ENCODE measurements at places on chromosomes 7 and 10. TPM values are rescaled to one million over a fixed set of nuclear protein-coding genes. Genes with fewer than 3 reads are reported as not detected.

CCL24 gene
- not detected for total RNA-seq

TMEM196 gene
- total RNA-seq = not detected

RAB19 gene
- not detected for total RNA-seq

GIMAP2 gene
- total RNA-seq = 87.0 TPM

VWDE gene
- not detected for total RNA-seq

CYP26C1 gene
- 1.9 TPM for total RNA-seq

CFAP46 gene
- 0.85 TPM for total RNA-seq

PRLHR gene
- not detected for total RNA-seq

NFE2L3 gene
- total RNA-seq = 38.6 TPM
